ENCODE measurements at places on chromosomes 1 and 21.

- no peak for DNase-seq
These were observed 1.5 kb downstream of the PGBD5 start for GRCh38 chr1:230424391-230425251.

DNA sequence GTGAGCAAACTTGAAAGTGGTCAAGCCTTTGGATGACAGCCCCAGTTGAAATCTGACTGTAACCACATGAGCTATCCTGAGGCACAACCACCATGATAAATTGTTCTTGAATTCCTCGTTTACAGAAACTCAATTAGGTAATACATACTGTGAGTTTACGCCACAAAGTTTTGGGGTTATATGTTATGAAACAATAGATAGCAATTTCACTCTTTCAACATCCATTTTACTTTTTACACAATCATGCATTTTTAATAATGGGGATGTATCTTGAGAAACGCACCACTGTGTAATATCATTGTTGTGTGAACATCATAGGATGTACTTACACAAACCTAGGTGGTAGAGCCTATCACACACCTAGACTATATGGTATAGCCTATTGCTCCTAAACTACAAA lies 35.4 kb downstream of the OR2C3 start:
- no peak for DNase-seq

DNA sequence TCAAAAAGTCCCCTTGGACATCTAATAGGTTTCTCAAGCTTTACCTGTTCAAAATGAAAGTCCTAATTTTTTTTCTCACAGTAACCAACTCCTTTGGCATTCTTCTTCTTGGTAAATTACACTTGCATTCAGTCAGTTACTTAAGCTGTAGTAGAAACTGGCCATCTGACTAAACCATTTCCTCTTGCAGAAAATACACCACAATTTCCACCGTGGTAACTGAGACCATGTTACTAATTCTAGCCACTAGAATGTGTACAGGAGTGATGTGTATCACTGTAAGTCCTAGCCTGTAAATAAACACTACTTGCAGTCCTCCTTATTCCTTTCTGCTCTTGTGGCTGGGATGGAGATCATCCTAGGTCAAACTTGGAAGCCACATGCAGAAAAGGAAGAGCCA lies 965.4 kb upstream of the TMPRSS15 start:
- DNase-seq: no peak

DNA sequence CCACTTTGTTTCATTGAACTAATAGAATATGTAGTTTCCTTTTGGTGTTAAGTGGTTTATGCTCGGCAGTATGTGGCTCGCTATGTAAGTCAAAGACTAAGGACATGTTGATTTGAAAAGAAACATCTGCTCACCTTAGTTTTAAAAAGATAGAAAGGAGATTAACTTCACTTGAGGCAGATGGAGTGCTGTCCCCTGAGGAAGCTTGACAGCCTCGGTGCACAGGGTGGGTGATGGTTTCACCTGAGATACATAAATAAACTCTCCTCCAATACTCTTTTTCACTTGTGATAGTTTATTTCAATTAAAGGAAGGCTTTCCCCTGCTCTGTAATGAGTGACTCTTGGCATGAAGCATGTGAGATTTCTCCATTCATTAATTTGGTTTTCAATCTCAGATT lies 70.8 kb upstream of the FMN2 start:
- no peak for DNase-seq

GRCh38 chr21:46363698-46364097 lies 39.7 kb downstream of the PCNT start:
- no peak for DNase-seq

DNA sequence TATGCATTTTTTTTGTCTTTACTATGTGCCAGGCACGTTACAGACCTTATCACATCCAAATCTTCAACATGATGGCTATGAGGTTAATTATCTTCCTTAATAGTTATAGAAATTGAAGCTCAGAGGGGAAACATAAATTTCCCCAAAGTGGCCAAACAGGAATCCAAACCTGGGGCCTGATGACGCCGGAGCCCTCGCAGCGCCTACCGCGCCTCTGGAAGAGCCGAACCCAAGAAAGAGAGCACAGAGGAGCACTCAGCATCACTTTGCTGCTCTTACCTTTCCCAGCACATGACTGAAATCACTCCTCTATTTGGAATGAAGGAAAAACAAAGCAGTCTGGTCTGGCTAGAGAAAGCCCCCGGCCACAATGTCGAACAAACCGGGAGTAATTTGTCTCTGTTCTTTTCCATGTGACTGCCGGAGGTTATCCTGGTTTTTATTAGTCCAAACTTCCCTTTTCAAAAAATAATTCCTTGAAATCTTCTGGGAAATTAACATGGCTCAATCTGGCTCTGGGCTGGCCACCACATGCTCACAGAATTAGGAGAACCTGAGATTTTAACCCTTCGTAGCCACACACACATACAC lies 195.5 kb downstream of the ADSS2 start:
- DNase-seq: no peak

DNA sequence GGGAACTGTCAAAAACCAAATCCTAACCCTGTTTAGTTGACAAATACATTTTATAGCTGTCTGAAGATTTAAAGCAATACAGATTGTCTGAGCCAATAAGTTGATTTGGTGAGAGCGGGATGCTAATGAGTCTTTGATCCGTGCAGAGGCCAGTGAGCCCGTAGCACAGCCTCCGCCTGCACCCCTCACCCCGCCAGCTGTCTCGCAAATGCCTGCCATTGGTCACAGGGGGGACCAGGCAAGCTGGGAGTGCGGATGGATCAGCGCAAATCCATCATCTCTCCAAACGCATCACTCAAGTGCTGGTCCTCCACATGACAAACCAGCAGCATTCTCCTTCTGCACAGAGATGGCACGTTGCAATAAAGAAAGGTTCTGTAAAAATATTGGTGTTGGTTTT lies 51.0 kb downstream of the ZBTB18 start:
- DNase-seq: no peak

DNA sequence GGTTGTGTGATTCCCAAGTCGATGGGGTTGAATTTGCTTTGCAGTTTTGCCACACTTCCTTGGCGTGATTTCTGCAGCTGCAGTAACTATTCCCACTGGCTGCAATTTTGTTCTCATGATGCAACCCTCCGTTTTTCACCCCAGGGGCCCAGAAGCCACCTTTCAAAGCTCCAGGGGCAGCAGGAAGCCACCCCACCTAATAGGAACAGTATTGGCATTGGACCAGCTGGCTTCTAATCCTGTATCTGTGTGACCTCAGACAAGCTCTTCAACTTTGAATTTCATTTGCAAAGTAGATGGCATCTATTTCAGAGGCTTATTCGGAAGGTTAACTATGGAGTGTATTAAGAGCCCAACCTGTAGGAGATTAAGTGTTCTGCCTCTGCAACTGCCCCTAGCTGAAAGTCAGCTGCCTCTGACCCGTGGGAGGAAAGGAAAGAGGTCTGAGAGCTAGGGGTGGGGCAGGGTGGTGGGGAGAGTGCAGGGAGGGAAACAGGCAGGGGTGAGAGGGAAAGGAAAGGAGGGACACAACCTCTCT lies 12.6 kb downstream of the C1orf115 start:
- no peak for DNase-seq

DNA sequence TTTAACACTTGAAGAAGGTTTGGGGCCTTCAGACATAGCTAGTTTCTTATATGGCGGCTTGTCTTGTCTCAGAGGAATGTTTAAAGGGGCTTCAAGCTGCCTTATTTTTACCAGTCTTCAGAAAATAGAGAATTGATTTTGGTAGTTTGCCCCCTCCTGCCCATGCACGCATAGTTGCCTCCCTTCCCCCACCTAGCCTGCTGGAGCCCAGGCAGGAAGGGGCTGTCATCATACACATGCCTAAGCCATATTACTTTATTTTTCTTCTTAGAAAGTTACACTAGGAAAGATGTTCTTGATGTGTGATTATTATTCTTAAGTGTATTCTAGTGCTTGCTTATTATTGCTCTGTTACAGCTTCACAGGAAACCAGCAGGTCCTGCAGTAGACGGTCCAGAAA lies 18.3 kb downstream of the PBX1 start:
- no peak for DNase-seq

GRCh38 chr1:58392083-58392482 lies 154.4 kb downstream of the OMA1 start:
- DNase-seq: no peak

GRCh38 chr21:42599486-42599885 lies 53.9 kb upstream of the PDE9A start:
- DNase-seq: no peak

- no peak for DNase-seq
These were observed 124.7 kb downstream of the TYW3 start for GRCh38 chr1:74857676-74858075.

- DNase-seq: no peak
These were observed 60.2 kb downstream of the NDUFS5 start for GRCh38 chr1:39086386-39086785.

GRCh38 chr1:7346600-7347570 lies 424.2 kb upstream of the VAMP3 start:
- no peak for DNase-seq

GRCh38 chr1:14788080-14788479 lies 189.6 kb downstream of the KAZN start:
- no peak for DNase-seq

DNA sequence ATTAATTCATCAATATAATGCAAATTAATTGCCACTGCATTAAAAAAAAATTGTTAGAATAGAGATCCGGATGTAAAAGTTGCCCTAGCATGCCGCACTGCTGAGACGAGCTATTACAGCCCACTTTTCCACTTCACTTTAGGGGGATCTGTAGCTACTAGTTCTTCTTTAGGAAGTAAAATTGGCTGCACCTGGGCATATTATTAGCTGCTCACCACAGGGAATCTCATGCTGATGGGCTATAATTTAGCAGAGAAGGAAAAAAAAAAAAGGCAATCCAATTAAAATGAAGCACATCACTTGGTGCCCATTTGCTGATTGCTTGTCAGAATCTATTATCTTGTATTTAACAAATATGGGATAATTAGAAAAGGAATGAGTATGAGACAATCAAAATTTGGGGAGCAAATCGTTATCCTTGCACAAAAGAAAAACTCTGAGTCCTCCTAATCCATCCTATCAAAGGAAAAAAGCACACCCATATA lies 233.4 kb downstream of the DSCAM start:
- no peak for DNase-seq

- no peak for DNase-seq
These were observed 20.5 kb downstream of the ELAPOR1 start for GRCh38 chr1:109134423-109134822.

- no peak for DNase-seq
These were observed 5.9 kb downstream of the DUSP10 start for GRCh38 chr1:221735999-221736398.

DNA sequence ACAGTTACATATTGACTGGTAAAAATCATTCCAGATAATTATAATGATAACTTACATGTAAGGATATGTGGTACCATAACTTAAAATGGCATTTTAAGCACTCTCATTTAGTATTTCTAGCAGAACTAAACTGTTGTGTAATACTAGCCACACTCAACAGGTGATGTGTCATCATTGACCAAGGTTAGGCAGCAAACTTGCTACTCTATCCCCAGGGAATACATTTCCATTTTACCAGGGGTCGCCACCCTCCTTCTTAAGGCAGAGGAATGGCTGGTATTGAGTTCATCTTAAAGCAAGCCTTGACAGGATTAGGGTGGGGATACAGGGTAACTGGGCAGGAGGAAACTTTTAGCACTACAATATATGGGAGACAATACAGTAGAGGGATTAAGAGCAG lies 259.8 kb upstream of the CAMK1G start:
- no peak for DNase-seq

- no peak for DNase-seq
These were observed 485.5 kb downstream of the PTPRC start for GRCh38 chr1:199124351-199124750.

- no peak for DNase-seq
These were observed 2.1 kb downstream of the GNAT2 start for GRCh38 chr1:109617291-109617801.

- no peak for DNase-seq
These were observed 3.9 kb upstream of the DBT start for GRCh38 chr1:100253552-100253951.

- DNase-seq: no peak
These were observed 294.1 kb upstream of the KAZN start for GRCh38 chr1:14304381-14304865.

- no peak for DNase-seq
These were observed 17.4 kb upstream of the LRRC3 start for GRCh38 chr21:44437696-44438431.

- no peak for DNase-seq
These were observed 313.0 kb upstream of the PLXNA2 start for GRCh38 chr1:208557046-208557722.

- DNase-seq: no peak
These were observed 3.3 kb downstream of the CD46 start for GRCh38 chr1:207754974-207755700.

DNA sequence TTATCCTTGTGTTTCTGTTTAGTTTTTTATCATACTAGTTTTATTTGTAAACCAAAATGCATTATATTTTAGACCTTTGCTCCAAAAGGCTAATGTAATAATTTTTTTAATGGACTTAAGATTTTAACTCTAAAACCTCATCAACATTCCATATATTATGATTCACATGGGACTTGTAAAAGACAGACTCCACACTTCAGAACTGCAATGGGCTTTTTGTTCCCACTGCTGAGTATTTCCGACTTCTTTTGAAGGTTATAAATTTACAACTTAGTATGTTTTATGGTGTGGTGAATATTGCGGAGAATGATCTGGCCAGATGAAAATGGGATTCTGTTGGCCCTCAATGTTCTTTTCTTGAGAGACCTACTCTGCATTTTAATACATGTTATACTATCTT lies 678.5 kb downstream of the USP25 start:
- DNase-seq: no peak

DNA sequence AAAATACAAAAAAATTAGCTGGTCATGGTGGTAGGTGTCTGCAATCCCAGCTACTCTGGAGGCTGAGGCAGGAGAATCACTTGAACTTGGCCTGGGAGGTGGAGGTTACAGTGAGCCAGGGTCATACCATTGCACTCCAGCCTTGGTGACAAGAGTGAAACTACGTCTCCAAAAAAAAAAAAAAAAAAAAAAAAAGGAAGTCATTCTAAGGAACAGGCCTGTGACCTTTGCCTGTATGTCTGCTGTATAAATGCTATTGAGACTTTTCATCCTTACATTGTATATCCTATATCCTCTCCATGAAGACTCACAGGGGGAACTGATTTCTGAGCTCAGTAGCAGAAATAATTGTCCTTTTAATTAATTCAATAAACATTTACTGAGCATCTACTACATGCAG lies 7.5 kb upstream of the CTPS1 start:
- no peak for DNase-seq

- DNase-seq: no peak
These were observed 227.3 kb upstream of the CSF3R start for GRCh38 chr1:36709869-36710481.

- DNase-seq: no peak
These were observed 104.5 kb downstream of the CENPF start for GRCh38 chr1:214707306-214708087.

GRCh38 chr21:24280596-24280995 lies 1326.7 kb downstream of the MRPL39 start:
- DNase-seq: no peak

Measured in stimulated activated CD8-positive, alpha-beta memory T cell treated with anti-CD3 and anti-CD28 coated beads, Interleukin-15, amount 100 ng/mL, for 48 hours (primary cell).